ENCODE measurements at places on chromosomes 12 and 14.

DNA sequence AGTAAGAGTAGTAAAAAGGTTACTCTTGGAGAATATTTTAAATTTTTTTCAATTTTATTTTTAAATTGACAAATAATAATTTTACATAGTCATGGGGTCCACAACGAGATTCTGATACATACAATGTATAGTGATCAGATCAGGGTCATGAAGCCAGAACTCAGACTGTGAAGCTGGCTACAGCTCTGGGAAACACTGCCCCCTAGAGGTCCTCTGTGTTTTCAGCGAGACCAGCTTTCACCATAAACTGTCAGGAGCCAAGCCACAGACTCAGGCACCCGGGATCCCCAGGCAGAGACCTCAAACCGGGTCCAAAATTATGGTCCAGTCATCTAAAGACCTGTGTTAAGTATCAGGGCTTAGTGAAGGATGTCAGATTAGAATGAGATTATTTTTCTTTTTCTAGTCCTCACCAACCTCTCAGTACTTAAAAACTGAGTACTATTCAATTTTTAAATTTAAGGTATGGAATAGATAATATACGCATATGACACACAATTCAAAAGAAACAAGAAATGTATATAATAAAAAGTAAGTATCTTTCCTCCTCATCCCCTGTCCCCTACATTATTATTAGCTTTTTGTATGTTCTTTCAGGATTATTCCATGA, 397.1 kb downstream of the MDGA2 start:
- DNase-seq, result peak; percentile 55

GRCh38 chr12:4997939-4998338, 45.7 kb upstream of the KCNA5 start:
- DNase-seq, result peak; percentile 72

DNA sequence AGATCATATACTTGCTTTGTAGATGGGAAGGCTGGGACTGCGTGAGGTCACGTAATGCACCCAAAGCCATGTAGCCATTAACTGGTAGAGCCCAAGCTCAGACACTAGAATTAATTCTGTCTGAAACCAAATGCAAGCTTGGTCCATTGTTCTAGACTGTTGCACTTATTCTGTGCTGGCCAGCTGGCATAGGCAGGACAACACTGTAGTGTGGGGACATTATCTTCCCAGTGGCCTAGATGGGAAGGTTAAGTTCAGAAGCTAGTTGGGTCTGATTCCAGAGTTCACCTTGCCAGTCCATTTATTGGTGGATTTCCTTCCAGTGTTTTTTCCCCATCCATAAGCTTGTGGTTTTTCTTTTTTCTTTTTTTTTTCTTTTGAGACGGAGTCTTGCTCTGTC, 39.1 kb downstream of the KLC1 start:
- no peak for DNase-seq

DNA sequence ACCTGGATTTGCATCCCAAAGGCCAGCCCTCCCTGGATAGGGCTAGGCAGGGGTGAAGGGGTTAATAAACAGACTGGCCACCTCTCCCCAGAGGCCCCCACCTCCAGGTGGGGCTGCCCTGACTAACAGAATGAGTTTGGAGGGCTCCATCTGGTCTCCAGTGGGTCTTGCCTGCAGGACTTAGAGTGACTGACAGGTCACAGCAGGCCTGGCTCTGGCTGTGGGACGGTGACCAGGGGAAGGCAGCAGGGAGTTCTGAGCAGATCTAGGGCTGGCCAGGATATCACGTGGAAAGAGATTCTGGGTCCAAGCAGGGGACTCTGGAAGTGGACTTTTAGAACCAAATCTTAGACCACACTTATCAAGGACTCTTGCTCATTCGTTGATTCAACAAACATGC, 40.9 kb upstream of the LHX5 start:
- no peak for DNase-seq

DNA sequence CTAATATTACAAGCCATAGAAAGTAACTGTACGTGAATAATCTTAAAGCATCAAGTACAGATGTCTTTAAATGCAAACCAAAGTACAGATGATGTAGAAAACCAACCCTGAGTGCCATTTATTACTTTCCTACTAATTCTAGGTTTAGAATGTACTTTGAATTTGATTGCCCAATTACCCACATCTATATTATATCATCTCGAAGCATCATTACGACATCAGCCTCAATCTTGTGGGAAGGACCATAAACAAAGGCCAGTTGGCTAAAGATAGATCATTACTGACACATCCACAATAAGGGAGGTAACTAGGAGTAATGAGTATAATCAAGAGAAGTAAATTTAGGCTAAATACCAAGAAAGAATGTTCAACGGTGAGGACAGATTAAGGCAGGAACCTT, 478.9 kb downstream of the BCAT1 start:
- DNase-seq, result no peak

DNA sequence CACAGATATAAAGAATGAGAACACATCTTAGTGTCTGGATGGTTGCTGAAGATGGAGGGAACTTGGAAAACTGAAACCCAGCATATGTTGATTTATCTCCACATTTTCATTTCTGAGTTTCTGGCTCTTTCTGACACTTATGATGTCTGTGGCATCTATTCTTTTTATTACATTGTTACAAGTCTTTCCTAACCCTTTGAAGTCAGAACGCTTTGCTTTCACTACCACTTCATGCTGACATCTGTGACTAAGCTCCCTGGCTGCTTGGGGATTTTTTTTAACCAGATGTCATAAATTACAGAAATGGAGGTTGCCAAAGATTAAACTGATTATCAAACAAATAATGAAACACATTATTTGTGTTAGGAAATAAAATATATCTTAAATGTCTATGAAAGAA, 188.7 kb downstream of the KITLG start:
- DNase-seq, result no peak

DNA sequence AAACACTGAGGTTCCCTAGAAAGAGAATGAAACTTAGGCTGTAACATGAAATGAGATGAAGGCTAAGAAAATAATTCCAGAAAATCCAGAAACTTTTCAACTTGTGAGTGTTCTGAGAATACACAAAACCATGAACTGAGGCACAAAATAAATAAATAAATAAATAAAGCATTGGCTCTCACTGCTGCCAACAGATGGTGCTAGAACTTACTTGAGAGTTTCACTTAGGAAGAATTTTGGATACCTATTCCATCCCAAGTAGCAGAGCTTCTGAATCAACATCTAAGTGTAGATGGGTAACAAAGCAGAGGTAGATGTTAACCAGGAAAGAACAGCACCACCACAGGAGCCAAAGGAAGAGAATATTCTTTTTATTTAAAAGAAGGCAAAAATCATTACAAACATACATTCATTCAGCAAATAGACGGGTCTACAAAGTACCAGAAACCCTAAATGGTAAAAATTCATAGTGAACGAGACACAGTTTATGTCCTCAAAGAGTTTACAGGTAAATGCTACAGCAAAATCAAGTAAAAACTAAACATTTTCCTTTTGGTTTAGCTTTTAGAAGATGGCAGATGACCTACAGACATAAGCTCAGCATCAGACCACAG, 16.7 kb downstream of the EPS8 start:
- DNase-seq, result peak; percentile 36

DNA sequence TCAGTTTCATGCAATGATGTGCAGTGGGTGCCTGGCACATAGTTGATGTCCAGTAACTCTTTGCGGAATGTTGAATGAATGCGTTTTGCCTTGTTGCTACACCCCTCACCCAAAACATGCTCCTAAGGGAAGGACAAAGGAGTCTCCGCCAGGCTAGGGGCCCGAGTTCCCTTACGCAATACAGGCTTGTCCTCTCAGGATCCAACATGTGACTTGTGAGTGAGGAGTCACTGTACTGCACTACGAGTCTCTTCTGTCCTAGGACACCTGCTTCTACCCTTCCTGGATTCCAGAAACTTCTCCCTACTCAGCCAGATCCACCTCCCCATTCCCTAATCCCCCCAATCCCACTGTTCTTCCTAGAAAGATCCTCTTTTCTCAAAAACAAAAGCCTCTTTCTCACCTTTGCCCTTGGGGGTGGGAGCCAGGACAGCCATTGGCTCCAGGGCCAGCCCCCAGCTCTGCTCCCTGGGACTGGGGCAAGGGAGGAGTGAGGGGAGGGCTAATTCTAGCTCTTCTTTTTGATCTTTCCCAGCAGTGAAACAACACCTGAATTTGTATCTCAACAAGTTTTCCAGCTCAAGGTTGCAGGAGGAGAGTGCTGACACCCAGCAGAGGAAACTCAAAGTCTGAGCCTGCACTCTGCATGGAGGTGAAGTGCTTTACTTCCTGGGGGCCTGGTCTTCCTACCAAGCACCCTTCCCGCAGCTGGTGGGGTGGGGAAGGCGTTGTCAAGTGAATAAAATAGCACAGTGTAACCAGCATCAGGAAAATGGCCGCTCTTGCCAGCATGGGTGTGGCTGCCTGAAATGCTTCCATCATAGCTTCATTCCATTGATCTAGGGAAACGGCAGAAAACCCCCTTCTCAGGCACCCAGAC, 3.4 kb upstream of the OTUB2 start:
- no peak for DNase-seq

DNA sequence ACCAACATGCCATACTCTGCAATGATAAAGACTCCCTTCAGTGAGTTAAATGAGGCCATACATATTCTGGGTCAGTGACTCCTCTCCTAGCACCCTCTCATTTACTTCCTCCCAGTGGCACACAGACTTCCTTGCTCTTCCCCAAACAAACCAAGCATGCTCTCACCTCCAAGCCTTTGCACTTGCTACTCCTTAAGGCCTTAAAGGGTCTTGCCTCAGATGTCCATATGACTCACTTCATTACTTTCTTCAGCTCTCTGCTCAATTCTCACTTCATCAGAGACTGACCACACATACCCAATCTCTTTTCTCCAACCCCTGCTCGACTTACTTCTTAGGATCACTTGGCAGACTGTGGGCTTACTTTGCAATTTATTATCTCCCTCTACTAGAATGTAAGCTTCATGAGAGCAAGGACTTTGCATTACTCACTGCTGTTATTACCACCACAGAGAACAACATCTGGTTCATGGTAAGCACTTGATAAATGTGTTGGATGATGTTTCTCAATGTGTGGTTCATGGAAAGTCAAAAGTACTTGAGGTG, 22.8 kb downstream of the DDX24 start:
- DNase-seq, result no peak

GRCh38 chr12:56601503-56601902, 28.6 kb downstream of the BAZ2A start:
- no peak for DNase-seq

GRCh38 chr14:84272290-84272721, 1257.6 kb upstream of the FLRT2 start:
- DNase-seq, result no peak

DNA sequence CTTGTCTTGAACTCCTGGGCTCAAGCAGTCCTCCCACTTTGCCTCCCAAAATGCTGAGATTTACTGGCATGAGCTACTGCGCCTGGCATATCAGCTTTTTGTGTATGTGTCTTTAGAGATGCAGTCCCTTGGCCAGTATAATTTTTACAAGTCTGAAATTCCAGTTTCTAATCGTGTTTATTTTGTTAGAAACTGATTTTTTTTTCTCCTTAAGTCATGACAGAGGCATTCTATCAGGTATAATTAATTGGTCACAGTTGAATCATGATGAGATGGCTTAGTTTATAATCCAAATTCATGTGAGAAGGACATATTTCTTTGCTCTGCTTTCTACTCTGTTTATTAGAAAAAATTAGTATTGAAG, 98.9 kb downstream of the PCNX1 start:
- DNase-seq, result no peak

GRCh38 chr14:63203618-63204406, 431 bp upstream of the RHOJ start:
- peak; percentile 89 for DNase-seq

GRCh38 chr12:21223930-21224329, 92.9 kb downstream of the SLCO1B1 start:
- no peak for DNase-seq

GRCh38 chr12:76450690-76451089, 102.5 kb upstream of the BBS10 start:
- no peak for DNase-seq

DNA sequence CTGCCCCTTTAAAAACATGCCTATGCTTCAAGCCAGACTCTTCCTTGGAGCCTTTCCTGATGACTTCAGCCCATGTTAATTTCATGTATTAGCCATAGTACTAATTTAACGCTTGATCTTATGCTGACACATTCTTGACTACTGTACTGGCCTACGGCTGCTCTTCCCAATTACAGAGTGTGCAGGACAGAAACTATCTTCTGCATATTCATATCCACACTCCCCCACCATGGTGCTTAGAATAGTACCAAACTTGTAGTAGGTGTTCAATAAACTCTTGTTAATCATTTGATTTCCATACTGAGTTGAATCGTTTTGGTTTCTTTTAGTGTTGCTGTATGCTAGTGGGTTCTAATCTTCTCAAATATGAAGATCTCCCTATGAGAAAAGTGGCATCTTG, 21.8 kb upstream of the DGLUCY start:
- no peak for DNase-seq

GRCh38 chr14:32947792-32948191, 9.1 kb downstream of the NPAS3 start:
- DNase-seq, result no peak

DNA sequence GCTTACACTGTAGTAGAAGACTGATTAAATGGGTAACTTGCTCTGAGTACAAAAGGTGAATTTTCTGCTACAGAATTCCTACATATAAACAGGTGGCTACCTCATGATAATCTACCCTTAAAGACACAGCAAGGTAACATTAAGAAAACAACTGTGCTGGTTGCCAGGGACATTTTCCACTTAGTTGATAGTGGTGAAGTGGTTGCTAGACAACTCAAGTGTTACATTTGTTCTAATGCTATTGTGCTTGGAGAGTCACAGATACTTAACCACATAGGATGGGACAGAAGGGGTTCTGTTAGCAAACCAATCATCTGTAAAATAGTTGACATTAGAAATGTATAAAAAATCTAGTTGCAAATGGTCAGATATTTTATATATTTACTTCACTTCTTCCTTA, 870.3 kb upstream of the SEL1L start:
- DNase-seq, result no peak

DNA sequence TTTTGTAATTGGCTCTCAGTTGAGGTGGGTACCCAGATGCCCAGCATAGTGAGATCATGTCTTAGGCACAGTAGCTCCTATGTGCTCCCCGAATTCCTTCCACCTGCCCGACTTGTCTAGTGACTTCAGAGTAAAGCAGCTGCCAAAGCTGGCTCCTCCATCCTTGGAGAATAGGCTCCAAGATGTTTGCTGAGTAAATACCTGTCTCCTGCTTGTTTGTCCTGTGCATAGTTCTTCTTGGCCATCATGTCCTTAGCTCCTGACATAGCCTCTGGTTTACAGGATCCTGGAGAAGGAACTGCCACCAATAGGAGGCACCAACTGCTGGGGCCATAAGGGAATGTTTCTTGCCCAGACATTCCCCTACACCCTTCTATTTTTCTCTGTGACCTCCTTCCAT, 52.6 kb upstream of the CISTR start:
- no peak for DNase-seq

GRCh38 chr12:5124401-5124800, 80.7 kb downstream of the KCNA5 start:
- DNase-seq, result no peak

DNA sequence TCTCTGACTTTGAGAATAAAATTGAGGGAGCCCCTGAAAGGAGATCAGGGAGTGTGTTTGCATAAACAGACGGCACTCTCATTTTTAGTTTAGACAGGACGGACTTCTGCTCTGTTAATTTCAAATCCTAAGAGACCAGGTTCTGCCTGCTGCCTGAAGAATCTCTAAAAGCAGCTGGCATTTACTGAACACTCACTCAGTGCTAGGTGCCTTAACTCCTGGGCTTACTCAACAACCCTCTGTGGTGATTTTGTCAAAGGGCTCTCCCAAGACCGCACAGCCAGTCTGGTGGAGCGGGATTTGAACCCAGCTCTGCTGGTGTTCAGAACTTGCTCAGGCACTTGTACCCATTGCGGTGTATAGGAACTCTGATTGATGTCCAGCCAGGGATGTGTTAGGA, 2.2 kb downstream of the ORAI1 start:
- DNase-seq, result no peak

GRCh38 chr12:96493106-96493505, 3.7 kb downstream of the CFAP54 start:
- no peak for DNase-seq
